ENCODE measurements at places on chromosomes 3 and 15.

DNA sequence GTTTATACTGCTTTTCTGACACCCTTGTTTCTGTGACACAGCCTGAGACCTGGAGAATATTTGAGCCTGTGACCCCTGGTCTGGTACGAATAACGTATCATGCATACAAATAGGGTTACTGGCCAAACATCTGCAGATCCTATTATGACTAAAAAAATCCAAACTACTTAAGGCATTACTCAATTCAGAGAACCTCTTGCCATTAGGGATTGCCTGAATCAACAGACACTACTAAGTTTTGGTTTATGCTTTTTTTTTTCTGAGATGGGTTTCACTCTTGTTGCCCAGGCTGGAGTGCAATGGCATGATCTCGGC lies 35.4 kb downstream of the OSBPL10 start:
- no peak for DNase-seq

- no peak for DNase-seq
Observed at GRCh38 chr3:50811893-50812292, 137.2 kb downstream of the DOCK3 start.

- no peak for DNase-seq
Observed at GRCh38 chr3:29789686-29790085, 508.8 kb downstream of the RBMS3 start.

- no peak for DNase-seq
Observed at GRCh38 chr15:89780601-89781000, 4.5 kb downstream of the MESP2 start.

Measured in left renal cortex interstitium (tissue), 4 donors.